Pancreas (tissue), 10 donors: ENCODE measurements at places on chromosomes 3 and 15.

GRCh38 chr3:152480282-152480953 lies 211.7 kb downstream of the MBNL1 start:
- no peaks in the 10 kb centered on the region for H3K4me1 ChIP-seq
- no peak for DNase-seq
- H3K36me3 ChIP-seq: no peaks in the 10 kb centered on the region
- no peak overlapping the region for H3K4me3 ChIP-seq
- H3K27ac ChIP-seq: no peak overlapping the region
- H3K27me3 ChIP-seq: no peaks in the 10 kb centered on the region

DNA sequence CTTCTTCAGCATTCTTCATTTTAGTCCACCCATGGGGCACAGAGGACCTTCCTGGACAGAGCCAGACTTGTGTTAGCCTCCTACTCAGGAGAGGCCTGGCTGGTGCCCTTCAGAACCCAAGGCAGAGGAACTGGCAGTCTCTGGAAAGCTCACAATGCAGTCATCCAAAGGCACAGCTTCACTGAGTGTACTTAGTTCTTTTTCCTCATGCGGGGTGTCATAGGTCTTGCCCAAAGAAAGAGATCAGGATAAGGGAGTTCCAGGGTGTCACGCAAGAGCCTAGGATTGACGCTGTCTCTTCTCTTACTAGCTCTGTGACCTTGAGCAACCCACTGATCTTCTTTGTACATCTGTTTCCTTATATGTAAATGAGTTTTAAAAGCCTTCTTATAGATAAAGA lies 58.7 kb downstream of the CD200 start:
- H3K36me3 ChIP-seq: no peaks in the 10 kb centered on the region
- no peaks in the 10 kb centered on the region for H3K27me3 ChIP-seq
- no peak overlapping the region for H3K4me3 ChIP-seq
- H3K4me1 ChIP-seq: no peaks in the 10 kb centered on the region
- no peak for DNase-seq
- peak overlapping the region; percentile 34 for H3K27ac ChIP-seq

GRCh38 chr3:193148688-193149473 lies 92.1 kb upstream of the PLAAT1 start:
- H3K27ac ChIP-seq: no peak overlapping the region
- no peaks in the 10 kb centered on the region for H3K36me3 ChIP-seq
- DNase-seq: no peak
- no peaks in the 10 kb centered on the region for H3K27me3 ChIP-seq
- no peaks in the 10 kb centered on the region for H3K4me1 ChIP-seq

- H3K4me3 ChIP-seq: peak within 1 kb of the TSS; percentile 26
- H3K27ac ChIP-seq: no peak within 1 kb of the TSS
- H3K36me3 ChIP-seq: no peaks in the 10 kb centered on the region
- DNase-seq: peak; percentile 87
These were observed at the start of gene CEMIP for GRCh38 chr15:80778964-80779657. TSS of gene CEMIP (plus strand) at chr15:80779370. CDS start at chr15:80873880, 94,510 bp downstream.

DNA sequence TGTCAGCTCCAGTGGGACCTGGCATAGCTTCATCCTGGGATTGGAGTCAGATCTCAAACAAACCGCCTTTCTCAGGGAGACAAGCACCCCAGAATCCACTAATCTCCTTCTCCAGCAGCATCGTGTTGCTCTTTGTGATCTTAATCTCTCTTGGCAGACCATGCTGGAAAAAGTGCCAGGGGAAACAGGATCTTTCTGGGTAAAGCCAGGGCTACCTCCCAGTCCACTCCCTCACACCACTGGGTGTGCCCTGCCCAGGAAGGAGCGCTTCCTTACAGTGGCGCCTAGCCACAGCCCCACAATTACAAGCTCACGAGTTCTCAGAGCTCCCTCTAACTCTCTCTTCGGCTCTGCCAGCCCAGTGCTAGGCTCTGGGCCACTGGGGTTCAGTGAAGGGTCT lies 32.2 kb downstream of the RPLP1 start:
- no peaks in the 10 kb centered on the region for H3K36me3 ChIP-seq
- DNase-seq: no peak

DNA sequence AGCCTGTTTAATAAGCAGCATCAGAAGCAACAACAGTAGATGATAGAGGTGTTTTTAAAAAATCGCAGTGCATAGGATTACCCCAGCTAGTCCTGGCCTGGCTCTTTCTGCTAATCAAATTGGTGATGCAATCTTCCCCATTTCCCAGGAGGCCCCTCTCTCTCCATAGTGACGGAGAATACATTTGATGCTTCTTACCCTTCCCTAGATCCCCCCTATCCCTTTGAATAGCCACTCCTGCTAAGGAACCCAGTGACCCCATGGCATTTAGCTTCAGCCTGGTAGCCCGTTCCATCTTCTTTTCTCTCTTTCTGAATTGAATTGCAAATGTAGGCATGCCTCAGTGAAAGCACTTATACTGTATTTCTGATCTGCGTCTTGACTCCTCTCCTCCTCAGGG lies 223.6 kb upstream of the GAP43 start:
- DNase-seq: no peak
- H3K4me1 ChIP-seq: no peaks in the 10 kb centered on the region
- H3K4me3 ChIP-seq: no peak overlapping the region
- H3K27ac ChIP-seq: no peak overlapping the region
- H3K36me3 ChIP-seq: no peaks in the 10 kb centered on the region
- H3K27me3 ChIP-seq: no peaks in the 10 kb centered on the region

DNA sequence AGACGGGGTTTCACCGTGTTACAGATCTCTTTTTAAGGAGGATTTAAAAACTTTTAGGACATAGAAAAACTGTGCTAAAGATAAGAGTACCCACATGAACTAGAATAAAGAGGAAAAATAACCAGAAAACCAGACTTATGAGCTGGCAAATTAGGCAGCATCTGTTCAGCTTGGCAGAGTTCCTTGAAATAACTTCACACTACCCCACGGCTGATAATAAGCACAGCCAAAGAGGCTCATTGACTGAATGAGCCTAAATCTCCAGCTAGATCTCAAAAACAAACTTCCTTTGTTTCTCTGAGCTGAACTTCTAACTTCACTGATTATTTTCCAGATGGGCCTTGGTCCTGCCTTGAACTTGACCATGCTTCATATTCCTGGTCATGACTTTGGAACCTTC lies 26.7 kb upstream of the PIK3R4 start:
- no peak for DNase-seq
- no peak overlapping the region for H3K27ac ChIP-seq
- H3K4me3 ChIP-seq: no peak overlapping the region
- no peaks in the 10 kb centered on the region for H3K4me1 ChIP-seq
- H3K27me3 ChIP-seq: no peaks in the 10 kb centered on the region
- no peaks in the 10 kb centered on the region for H3K36me3 ChIP-seq

- peak; percentile 43 for DNase-seq
- no peak overlapping the region for H3K4me3 ChIP-seq
- peaks cover 83% of the 10 kb centered on the region for H3K36me3 ChIP-seq
- no peaks in the 10 kb centered on the region for H3K27me3 ChIP-seq
- H3K4me1 ChIP-seq: no peaks in the 10 kb centered on the region
These were observed 41.5 kb downstream of the TLE3 start for GRCh38 chr15:70056091-70056680.

- H3K36me3 ChIP-seq: no peaks in the 10 kb centered on the region
- no peaks in the 10 kb centered on the region for H3K27me3 ChIP-seq
- no peak for DNase-seq
- H3K27ac ChIP-seq: no peak overlapping the region
- H3K4me1 ChIP-seq: no peaks in the 10 kb centered on the region
These were observed 138.2 kb upstream of the IL12A start for GRCh38 chr3:159850481-159850880.
